Mesendoderm (in vitro differentiated cells): ENCODE measurements at places on chromosomes 3 and 15.
A peak's percentile ranks its signal among the peaks of the same experiment; 100 is the strongest.

- DNase-seq = no peak
- no peaks in the 10 kb centered on the region for H3K27me3 ChIP-seq
- no peaks in the 10 kb centered on the region for H3K36me3 ChIP-seq
- no peaks in the 10 kb centered on the region for H3K4me1 ChIP-seq
- H3K27ac ChIP-seq = no peak overlapping the region
Measured at GRCh38 chr3:96961576-96961975, 147.2 kb downstream of the EPHA6 start.

- no peaks in the 10 kb centered on the region for H3K4me1 ChIP-seq
- no peak overlapping the region for H3K4me3 ChIP-seq
- H3K27ac ChIP-seq = no peak overlapping the region
- peaks cover 1% of the 10 kb centered on the region for H3K36me3 ChIP-seq
Measured at GRCh38 chr15:85141726-85142125, 160.1 kb downstream of the PDE8A start.

- H3K36me3 ChIP-seq = peaks cover 4% of the 10 kb centered on the region
- H3K27ac ChIP-seq = no peak overlapping the region
- DNase-seq = no peak
- H3K4me3 ChIP-seq = no peak overlapping the region
- peaks cover 8% of the 10 kb centered on the region for H3K4me1 ChIP-seq
Measured at GRCh38 chr3:129554356-129555152, 11.6 kb downstream of the H1-8 start.

DNA sequence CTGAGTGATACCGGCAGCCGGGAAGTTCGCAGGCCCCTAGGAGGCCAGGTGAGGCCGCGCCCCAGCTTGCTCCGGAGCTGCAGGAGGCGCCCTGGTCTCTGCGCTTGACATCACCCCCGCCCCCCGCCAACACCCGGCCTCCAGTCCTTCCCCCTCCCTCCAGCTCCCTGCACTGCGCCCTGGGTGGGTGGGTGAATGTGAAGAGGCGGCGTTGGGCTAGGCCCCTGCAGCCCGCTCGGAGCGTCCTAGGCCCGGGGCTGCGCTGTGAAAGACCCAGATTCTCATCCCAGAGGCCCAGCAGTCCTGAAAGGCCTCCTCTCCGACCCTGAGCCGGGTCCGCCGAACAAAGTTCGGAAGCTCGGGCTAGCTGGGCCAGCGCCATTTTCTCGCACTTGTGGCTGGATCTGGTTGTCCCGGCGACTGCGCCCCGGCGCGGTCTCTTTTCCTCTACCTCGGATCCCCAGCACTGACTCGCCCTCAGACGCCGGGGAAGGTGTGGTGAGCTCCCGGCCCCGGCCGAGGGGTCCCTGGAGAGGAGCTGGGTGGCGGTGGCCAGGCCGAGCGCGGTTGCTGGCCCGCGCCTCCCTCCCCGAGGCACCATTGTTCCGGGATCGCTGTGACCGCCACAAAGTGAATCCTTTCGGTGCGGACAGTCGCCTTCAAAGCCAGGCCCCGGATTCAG, 12.9 kb downstream of the ZIC4 start:
- H3K27me3 ChIP-seq = peaks cover 71% of the 10 kb centered on the region
- H3K36me3 ChIP-seq = no peaks in the 10 kb centered on the region
- peaks cover 8% of the 10 kb centered on the region for H3K4me1 ChIP-seq
- no peak overlapping the region for H3K27ac ChIP-seq
- H3K4me3 ChIP-seq = peak overlapping the region; percentile 23

- peaks cover 3% of the 10 kb centered on the region for H3K4me1 ChIP-seq
- no peaks in the 10 kb centered on the region for H3K36me3 ChIP-seq
- peak overlapping the region; percentile 38 for H3K4me3 ChIP-seq
- DNase-seq = peak; percentile 33
Measured at GRCh38 chr3:33438284-33438668, 1.9 kb downstream of the UBP1 start.

DNA sequence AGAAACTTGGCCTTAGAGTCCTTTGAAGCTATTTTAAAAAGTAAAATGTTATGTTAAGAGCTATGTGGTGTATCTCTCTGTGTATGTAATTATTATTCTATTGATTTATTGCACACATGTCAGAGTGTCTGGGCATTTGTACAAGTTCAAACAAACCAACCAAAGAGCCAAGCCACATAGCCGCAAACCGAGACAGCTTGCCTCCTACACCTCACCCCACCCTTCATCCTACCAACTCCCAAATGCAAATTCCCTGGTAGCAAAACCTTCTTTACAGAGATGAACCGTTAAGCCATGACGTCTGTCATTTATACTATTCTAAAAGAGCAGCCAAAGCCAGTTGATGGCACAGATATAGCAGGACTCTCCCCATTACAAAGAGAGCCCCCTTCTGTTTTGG, 332.3 kb downstream of the ERC2 start:
- no peaks in the 10 kb centered on the region for H3K4me1 ChIP-seq
- no peaks in the 10 kb centered on the region for H3K36me3 ChIP-seq
- no peak overlapping the region for H3K4me3 ChIP-seq
- H3K27me3 ChIP-seq = no peaks in the 10 kb centered on the region

DNA sequence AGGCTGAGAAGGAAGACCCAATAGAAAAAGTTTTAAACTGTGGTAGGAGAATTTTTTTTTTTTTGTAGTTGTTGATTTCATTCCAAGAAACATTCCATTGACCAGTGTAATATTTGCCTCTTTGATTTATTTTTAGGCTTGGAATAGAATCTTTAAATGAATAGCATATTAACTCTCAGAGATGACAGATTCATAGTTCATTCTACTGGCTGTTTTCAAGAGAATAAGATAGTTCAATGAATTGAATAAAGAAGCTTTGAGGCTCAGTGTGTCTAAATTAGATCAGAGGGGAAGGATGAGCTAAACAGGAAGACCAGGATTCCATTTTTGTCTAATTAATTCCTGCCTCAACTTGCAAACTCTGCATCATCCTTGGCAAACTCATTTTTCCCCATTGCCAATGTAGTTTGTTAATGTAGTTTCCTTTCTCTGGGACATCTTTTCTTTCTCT, 98.4 kb downstream of the NAALADL2 start:
- no peak overlapping the region for H3K27ac ChIP-seq
- H3K36me3 ChIP-seq = no peaks in the 10 kb centered on the region
- no peak overlapping the region for H3K4me3 ChIP-seq
- H3K4me1 ChIP-seq = no peaks in the 10 kb centered on the region

DNA sequence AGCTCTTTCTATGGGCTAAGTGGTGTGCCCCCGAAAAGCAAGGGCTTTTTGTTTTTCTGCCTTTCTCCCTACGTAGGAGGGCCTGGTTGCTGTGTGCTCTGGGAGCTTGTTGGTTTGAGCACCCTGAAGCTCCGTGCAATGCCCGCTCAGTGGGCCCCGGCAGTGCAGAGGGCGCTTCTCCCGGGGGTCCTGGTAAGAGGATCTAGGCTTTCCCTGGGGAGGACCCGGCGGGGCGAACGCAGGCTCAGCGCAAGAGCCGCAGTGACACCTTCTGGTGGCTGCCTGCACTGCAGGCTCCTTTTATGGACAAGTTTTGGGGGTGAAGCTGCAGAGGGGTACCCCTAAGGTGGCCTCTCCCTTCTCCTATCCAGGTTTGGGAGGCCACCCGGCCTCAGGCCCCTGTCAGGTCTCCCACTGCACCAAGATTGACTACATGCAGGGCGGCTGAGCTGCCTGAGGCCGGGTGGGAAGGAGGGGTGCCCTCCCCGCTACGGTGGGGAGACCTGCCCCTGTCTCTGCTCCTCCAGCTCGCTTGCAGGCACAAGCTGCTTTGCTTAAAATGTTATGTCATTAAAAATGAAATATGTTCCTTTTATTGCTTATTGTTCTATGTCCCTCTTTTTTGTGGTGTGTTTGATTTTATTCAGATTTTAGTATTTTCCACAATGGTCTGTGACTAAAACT, 387.9 kb downstream of the GABRG3 start:
- H3K36me3 ChIP-seq = no peaks in the 10 kb centered on the region
- no peak overlapping the region for H3K4me3 ChIP-seq
- H3K27me3 ChIP-seq = no peaks in the 10 kb centered on the region
- DNase-seq = peak; percentile 48
- H3K4me1 ChIP-seq = no peaks in the 10 kb centered on the region

DNA sequence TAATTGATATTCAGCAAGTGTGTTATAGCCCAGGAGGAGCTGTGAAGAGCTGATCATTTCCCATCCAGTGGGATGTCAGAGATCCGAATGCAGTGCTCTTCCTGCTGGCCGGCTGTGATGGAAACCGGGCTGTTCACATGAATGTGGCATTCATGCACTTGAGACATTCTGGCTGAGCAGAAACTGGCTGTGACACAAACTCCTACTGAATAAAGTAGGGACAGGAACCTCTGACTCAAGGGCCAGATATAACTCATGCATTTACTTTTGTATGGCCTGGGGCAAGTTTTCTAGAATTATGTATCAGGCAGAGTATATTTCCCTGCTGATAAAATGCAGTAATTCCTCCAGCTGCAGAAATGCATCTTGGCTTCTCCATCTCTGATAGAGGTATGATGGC, 83.4 kb upstream of the FAM3D start:
- no peaks in the 10 kb centered on the region for H3K36me3 ChIP-seq
- DNase-seq = no peak
- H3K4me1 ChIP-seq = no peaks in the 10 kb centered on the region

DNA sequence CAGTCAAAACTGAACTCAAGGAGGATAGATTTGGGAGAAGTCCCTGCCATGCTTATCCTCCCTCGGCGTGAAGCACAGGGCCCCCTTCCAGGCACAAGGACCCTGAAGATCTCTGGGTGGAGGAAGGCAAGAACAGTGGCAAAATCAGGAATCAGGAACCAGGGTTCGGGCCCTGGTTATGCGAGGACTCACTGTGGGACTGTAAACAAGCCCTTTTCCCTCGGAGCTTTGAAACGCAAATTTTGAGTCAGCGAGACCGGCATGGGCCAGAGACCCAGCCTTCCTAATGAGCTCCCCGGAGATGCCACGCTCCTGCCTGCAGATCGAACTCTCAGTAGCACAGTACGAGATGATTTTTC, 70.1 kb downstream of the SLC12A8 start:
- no peak overlapping the region for H3K4me3 ChIP-seq
- no peaks in the 10 kb centered on the region for H3K27me3 ChIP-seq
- DNase-seq = peak; percentile 59
- H3K36me3 ChIP-seq = no peaks in the 10 kb centered on the region

GRCh38 chr3:190130696-190131095, 10.0 kb upstream of the P3H2 start:
- H3K4me3 ChIP-seq = no peak overlapping the region
- DNase-seq = no peak
- no peak overlapping the region for H3K27ac ChIP-seq
- H3K36me3 ChIP-seq = no peaks in the 10 kb centered on the region
- peaks cover 2% of the 10 kb centered on the region for H3K4me1 ChIP-seq
- no peaks in the 10 kb centered on the region for H3K27me3 ChIP-seq

DNA sequence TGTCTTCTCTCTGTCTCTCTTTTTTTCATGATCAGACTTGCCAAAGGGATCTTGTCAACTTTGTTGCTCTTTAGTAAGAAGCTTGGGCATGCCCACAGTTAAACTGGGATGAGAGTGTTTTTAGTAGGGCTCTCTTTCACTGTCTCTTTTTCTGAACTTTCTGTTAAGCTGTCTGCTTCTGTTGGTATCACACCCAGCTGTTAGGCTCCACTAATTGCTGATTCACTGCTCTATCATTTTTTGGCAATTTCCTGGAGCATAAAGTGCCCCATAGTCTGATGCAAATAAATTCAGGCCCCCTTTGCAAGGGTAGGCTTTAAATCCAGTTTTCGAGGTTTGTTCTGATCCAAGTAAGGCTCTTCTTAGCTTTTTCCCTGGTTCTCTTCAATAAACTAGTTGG, 360.4 kb upstream of the ADAMTS9 start:
- H3K27me3 ChIP-seq = no peaks in the 10 kb centered on the region
- H3K27ac ChIP-seq = no peak overlapping the region
- H3K4me3 ChIP-seq = no peak overlapping the region
- no peaks in the 10 kb centered on the region for H3K4me1 ChIP-seq

DNA sequence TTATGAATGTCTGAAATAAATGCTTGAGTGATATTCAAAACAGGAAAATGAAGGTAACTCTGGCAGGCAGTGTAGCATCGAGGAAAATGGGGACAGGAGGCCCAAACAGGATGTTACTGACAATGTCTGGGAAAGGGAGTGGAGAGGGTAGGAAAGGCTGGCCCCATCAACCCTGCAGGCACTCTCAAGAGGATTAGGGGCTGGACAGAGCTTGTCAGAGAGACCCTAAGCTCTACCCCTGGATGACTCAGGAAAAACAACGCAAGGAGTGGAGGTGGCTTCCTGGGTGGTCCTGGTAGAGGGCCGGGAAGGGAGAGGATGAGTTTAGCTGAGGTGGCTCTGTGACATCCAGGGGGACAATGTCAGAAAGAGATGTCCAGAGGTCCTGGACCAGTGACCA, 106.0 kb downstream of the RYK start:
- H3K27ac ChIP-seq = no peak overlapping the region
- no peaks in the 10 kb centered on the region for H3K36me3 ChIP-seq
- H3K4me1 ChIP-seq = no peaks in the 10 kb centered on the region
- no peaks in the 10 kb centered on the region for H3K27me3 ChIP-seq
- H3K4me3 ChIP-seq = no peak overlapping the region

DNA sequence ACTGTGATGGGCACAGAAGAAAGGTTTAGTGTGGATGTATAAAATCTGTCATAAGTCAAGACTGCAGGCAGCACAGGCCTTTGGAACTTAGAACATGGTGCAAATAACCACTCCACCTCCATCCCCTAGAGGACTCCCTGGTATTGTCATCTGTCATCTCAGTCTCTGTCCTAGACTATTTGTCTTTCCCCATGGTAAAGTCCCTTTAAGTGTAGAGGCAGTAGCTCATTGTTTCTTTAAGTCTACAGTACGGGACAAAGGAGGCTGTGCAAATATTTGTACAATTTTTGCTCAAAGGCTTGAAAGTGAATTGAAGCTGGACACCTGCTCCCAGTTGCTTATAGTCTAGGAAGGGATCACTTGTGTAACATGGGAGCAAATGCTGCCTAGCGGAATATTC, 3.2 kb upstream of the PXYLP1 start:
- H3K4me1 ChIP-seq = peaks cover 4% of the 10 kb centered on the region
- no peak overlapping the region for H3K27ac ChIP-seq
- no peaks in the 10 kb centered on the region for H3K27me3 ChIP-seq
- no peak for DNase-seq

GRCh38 chr3:83902787-83903533, 1055.8 kb upstream of the CADM2 start:
- no peaks in the 10 kb centered on the region for H3K36me3 ChIP-seq
- no peaks in the 10 kb centered on the region for H3K27me3 ChIP-seq
- no peak overlapping the region for H3K4me3 ChIP-seq
- H3K4me1 ChIP-seq = no peaks in the 10 kb centered on the region
- no peak overlapping the region for H3K27ac ChIP-seq

- H3K27ac ChIP-seq = no peak overlapping the region
- no peaks in the 10 kb centered on the region for H3K36me3 ChIP-seq
- no peaks in the 10 kb centered on the region for H3K27me3 ChIP-seq
- H3K4me3 ChIP-seq = no peak overlapping the region
- DNase-seq = peak; percentile 86
Measured at GRCh38 chr3:42831321-42831713, 22.1 kb downstream of the ACKR2 start.
